Thyroid gland (tissue), 4 donors: ENCODE measurements at places on chromosomes 6 and 20. TPM values are rescaled to one million over a fixed set of nuclear protein-coding genes. Genes with fewer than 3 reads are reported as not detected.

Gene FOXC1
- 8.1 TPM for total RNA-seq

Gene TBC1D20
- total RNA-seq = 40.5 TPM

GRCh38 chr6:167130712-167131684 is 8.1 kb downstream of the CCR6 start:
- peak overlapping the region; percentile 51 for H3K27ac ChIP-seq
- peak; percentile 41 for DNase-seq
- H3K27me3 ChIP-seq = no peaks in the 10 kb centered on the region
- H3K4me3 ChIP-seq = no peak overlapping the region

GRCh38 chr20:51456511-51457509 is 85.7 kb downstream of the NFATC2 start:
- H3K4me1 ChIP-seq = peaks cover 20% of the 10 kb centered on the region
- H3K27me3 ChIP-seq = no peaks in the 10 kb centered on the region
- peak overlapping the region; percentile 86 for H3K27ac ChIP-seq
- H3K36me3 ChIP-seq = no peaks in the 10 kb centered on the region
- peak; percentile 99 for DNase-seq

Gene TTBK1
- total RNA-seq = not detected

DNA sequence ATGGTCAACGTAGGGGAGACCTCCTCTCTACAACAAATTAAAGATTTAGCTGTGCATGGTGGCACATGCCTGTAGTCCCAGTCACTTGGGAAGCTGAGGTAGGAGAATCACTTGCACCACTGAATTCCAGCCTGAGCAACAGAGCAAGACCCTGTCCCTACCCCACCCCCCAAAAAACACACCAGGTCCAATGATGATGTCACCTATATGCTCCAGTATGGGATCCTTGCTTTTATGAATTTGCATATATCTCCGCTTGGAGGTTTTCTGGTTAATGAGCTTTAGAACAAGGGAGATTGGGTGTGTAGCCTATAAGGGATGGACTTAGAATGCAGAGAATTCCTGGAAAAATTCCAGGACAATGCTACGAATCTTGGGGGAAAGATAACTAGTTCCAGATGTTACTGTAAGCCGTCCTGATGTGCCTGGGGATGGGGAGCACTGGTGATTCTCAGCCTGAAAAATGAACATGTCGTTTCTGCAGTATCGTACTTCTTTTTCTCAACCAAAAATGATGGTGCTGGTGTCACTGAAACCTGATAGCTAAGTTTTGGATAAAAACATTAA is 61.1 kb downstream of the ZBTB2 start:
- H3K36me3 ChIP-seq = no peaks in the 10 kb centered on the region
- H3K4me3 ChIP-seq = no peak overlapping the region
- H3K4me1 ChIP-seq = peaks cover under 1% of the 10 kb centered on the region
- no peak for DNase-seq

DNA sequence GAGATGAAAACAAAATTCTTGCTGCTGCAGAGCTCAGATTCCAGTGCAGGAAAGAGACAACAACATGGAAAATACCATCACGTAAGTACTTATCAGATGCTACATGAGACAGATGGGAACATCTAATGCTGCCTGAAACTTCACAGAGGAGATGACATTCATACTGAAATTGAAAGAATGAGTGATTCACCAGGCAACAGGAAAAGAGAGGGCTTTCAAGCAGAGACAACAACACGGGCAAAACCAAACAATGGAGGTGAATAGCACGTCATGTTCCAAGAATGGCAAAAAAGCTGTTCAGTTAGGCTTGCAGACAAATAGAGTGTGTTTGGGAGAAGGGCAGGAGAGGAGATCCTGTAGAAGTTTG is 39.3 kb downstream of the GTF2H5 start:
- no peak overlapping the region for H3K4me3 ChIP-seq
- no peak overlapping the region for H3K27ac ChIP-seq
- no peaks in the 10 kb centered on the region for H3K27me3 ChIP-seq
- no peaks in the 10 kb centered on the region for H3K36me3 ChIP-seq
- peaks cover 2% of the 10 kb centered on the region for H3K4me1 ChIP-seq

- H3K27me3 ChIP-seq = no peaks in the 10 kb centered on the region
- H3K27ac ChIP-seq = no peak overlapping the region
- no peak for DNase-seq
- H3K4me3 ChIP-seq = no peak overlapping the region
Observed at GRCh38 chr6:108407904-108408827, 113.3 kb downstream of the AFG1L start.

Gene SMLR1
- not detected for total RNA-seq

GRCh38 chr20:61464307-61465303 is 212.5 kb downstream of the CDH4 start:
- no peak overlapping the region for H3K27ac ChIP-seq
- no peaks in the 10 kb centered on the region for H3K36me3 ChIP-seq
- no peak for DNase-seq
- no peak overlapping the region for H3K4me3 ChIP-seq
- no peaks in the 10 kb centered on the region for H3K27me3 ChIP-seq

DNA sequence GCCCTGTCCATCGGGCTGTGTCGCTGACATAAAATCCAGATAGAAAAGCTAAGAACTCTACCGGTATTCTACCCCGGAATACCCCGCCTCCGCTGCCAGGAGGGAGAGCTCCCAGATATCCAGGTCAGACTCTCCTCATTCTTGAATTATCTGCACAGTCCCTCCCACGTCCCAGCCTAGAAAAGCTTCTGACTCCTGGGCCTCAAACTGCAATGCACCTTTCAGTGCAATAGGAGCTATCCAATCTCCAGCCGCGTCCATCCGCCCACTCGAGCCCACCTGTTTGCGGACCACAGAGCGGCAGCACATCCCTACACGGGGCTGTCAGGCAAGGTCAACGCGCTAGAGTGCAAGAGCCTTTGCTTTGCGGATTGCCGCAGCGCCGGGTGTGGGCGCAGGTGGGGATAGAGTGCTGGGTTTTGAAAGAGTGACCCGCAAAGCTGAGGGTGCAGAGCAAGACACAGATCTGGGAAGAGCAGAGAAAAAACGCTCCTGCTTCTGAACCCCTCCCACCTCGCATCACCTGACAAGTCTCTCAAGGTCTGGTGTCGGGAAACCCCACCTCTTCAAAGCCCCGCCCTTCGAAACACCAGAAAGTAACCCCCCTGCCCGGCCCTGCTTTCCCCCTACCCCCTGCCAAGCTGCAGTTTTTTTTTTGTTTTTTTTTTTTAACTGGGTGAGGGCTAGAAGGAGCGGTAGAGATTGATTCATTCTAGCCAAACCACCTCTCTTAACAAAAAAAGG is 1.3 kb downstream of the TAPBP start:
- peak overlapping the region; percentile 35 for H3K4me3 ChIP-seq
- H3K27me3 ChIP-seq = no peaks in the 10 kb centered on the region
- H3K27ac ChIP-seq = peak overlapping the region; percentile 98
- peaks cover 24% of the 10 kb centered on the region for H3K4me1 ChIP-seq

DNA sequence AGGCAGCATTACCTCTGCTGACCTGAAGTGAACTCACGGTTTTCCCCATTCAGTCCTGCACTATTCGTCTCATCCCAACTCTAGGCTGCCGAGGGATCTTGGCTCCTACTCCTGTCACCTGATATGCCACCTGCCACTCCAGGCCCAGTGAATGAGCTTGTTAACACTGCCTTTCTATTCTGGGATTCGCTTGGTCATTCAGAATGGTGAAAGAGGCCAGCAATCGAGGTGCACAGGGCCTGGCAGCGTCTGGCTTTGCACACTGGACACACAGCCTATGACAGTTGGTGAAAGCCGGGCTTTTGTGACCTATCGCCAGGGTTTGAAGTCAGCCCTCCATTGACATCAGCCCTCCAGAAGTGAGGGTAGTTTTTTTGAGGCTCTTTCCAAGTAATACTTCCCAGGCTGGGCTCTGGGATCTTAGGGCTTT is 59.3 kb upstream of the MYL9 start:
- H3K27ac ChIP-seq = peak overlapping the region; percentile 83
- no peaks in the 10 kb centered on the region for H3K27me3 ChIP-seq
- DNase-seq = peak; percentile 91
- no peak overlapping the region for H3K4me3 ChIP-seq
- no peaks in the 10 kb centered on the region for H3K36me3 ChIP-seq

Gene CPXM1
- total RNA-seq = 10.1 TPM

GRCh38 chr6:11999246-11999645 is 12.9 kb upstream of the HIVEP1 start:
- H3K27ac ChIP-seq = no peak overlapping the region
- DNase-seq = no peak
- H3K36me3 ChIP-seq = no peaks in the 10 kb centered on the region
- H3K4me3 ChIP-seq = no peak overlapping the region

GRCh38 chr6:100491952-100492670 is 27.4 kb upstream of the SIM1 start:
- H3K27ac ChIP-seq = no peak overlapping the region
- no peaks in the 10 kb centered on the region for H3K36me3 ChIP-seq
- H3K27me3 ChIP-seq = no peaks in the 10 kb centered on the region
- no peaks in the 10 kb centered on the region for H3K4me1 ChIP-seq

DNA sequence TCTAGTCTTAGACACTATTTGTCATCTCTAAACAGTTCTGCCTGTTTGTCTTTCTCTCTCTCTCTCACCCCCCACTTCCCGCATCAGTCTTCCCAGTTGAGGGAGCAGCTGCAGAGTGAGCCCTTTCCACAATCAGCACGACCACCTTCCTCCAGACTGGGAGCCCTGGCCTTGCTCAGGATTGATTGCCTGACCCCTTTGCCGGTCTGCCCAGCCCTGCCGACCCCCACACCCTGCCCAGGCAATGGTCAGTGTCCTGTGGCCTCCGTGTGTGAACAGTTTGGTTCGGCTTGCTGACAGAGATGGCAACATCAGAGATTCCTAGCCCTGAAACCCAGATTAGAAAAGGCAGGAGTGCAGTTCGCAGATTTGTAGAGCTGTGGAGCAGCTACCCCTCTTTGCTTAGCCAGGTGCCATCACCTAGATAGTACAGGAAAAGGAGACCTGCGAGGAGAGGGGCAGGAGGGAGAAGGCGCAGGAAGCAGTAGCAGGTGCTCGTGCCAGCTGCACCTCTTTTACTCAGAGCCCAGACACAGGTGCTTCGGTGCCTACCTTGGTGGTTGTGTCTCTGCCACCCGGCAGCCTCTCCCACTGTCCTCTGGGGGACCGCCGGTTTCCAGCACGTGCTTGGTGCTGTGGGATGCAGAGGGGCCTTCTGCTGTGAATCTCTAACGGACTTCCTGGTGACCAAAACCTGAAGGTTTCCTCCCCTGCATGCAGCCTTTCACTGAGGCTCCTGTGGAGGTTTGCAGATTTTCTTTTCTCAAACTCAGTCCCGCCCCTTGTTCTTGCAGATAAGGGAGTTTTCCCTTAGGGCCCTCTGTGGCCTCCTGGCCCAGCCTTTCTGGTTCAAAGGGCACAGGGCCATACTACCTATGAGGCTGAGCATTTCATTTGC is 92.4 kb downstream of the SCML4 start:
- H3K36me3 ChIP-seq = no peaks in the 10 kb centered on the region
- DNase-seq = no peak
- no peaks in the 10 kb centered on the region for H3K4me1 ChIP-seq
- no peak overlapping the region for H3K4me3 ChIP-seq

Gene OPN5
- not detected for total RNA-seq

DNA sequence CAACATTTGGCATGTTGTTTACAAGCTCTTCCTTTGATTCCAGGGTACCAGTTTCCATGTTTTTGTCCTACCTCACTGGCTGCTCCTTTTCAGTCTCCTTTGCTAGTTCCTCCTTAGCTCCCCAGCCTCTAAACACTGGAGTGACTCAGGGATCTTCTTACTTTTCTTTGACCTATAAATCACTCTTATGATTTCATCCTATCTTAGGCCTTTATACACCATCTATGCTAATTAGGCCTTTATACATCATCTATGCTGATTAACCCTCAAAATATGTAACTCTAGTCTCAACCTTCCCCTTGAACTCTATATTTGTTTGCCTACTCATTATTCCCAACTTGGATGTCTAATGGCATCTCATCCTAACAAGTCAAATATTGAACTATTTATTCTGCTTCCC is 9.5 kb downstream of the TMEM30A start:
- no peak overlapping the region for H3K4me3 ChIP-seq
- no peaks in the 10 kb centered on the region for H3K36me3 ChIP-seq
- no peaks in the 10 kb centered on the region for H3K27me3 ChIP-seq
- no peak overlapping the region for H3K27ac ChIP-seq

DNA sequence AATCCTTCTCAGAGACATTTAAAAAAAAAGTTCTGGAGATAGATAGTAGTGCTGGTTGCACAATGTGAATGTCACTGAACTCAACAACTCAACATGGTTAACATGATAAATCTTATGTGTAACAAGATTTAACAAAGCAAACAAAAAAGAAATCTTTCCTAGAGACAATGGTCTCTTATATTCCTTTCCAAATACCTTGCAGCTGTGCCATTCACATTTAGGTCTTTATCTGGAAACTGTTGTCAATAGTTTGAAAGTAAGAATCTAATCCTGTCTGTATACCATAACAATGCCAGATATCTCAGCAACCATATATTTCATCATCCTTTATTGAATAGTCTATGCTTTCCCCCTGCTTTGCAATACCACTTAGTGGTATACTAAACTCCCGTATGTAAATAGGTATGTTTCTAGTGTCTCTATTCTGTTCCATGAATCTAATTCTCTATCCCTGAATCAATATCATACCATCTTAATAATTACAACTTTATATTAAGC is 2.1 kb downstream of the SERAC1 start:
- no peak overlapping the region for H3K27ac ChIP-seq
- no peak overlapping the region for H3K4me3 ChIP-seq
- DNase-seq = no peak
- no peaks in the 10 kb centered on the region for H3K27me3 ChIP-seq
- H3K4me1 ChIP-seq = no peaks in the 10 kb centered on the region

DNA sequence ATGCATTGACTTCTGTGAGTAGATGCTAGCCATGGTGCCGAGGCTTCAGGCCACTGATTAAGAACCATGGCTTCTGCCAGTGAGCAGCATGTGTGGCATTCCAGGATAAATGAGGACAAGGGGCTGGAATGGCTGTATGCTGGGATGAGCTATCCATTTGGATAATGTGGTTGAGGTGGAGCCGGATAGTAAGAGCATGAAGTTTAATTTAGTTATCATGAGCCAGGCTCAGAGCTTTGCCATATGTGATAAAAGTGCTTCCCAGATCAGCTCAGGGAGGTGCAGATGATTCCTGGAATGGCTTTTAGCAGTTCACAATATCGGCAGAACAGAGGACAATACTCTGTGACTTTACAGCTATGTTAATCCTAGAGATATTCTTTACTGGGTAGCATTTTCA is 34.6 kb upstream of the RNF8 start:
- no peak overlapping the region for H3K4me3 ChIP-seq
- no peak overlapping the region for H3K27ac ChIP-seq
- no peak for DNase-seq

Gene PRDM13
- total RNA-seq = not detected
